Activated CD4-positive, alpha-beta T cell treated with anti-CD3 and anti-CD28 coated beads, Interleukin-2, amount 50 U/mL, for 48 hours (primary cell): ENCODE measurements at places on chromosomes 7 and 10.

- DNase-seq = no peak
Observed at GRCh38 chr10:28169525-28169924, 133.3 kb downstream of the MPP7 start.

- no peak for DNase-seq
Observed at GRCh38 chr7:141866974-141867373, 25.7 kb upstream of the PRSS37 start.

- no peak for DNase-seq
Observed at GRCh38 chr7:134852625-134853024, 73.2 kb downstream of the CALD1 start.

DNA sequence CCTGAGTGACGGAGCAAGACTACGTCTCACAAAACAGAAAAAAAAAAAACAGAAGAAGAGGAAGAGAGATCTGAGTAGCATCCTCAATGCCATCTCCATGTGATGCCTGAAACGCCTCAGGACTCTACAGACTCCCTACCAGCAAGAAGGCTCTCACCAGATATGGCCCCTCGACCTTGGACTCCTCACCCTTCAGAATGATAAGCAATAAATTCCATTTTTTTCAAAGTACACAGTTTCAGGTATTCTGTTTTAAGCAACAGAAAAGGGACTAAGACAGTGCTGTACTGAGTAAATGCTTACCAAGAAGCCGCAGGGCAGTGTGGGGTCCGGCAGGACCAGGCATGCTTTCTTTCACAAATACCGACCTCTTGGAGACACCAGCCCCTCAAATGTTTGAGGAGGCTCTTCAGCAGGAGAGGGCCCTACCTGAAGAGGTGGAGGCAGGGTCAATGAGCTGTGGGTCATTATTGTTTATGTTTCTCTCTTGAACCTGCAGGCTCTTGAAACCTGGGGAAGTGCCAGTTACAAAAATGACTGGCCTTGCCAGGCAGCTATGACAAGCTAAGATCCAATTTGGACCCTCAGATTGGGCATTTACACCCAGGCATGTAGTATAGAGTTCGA is 204.1 kb upstream of the LYZL1 start:
- DNase-seq = no peak

GRCh38 chr7:42747044-42747443 is 164.8 kb downstream of the C7orf25 start:
- no peak for DNase-seq

DNA sequence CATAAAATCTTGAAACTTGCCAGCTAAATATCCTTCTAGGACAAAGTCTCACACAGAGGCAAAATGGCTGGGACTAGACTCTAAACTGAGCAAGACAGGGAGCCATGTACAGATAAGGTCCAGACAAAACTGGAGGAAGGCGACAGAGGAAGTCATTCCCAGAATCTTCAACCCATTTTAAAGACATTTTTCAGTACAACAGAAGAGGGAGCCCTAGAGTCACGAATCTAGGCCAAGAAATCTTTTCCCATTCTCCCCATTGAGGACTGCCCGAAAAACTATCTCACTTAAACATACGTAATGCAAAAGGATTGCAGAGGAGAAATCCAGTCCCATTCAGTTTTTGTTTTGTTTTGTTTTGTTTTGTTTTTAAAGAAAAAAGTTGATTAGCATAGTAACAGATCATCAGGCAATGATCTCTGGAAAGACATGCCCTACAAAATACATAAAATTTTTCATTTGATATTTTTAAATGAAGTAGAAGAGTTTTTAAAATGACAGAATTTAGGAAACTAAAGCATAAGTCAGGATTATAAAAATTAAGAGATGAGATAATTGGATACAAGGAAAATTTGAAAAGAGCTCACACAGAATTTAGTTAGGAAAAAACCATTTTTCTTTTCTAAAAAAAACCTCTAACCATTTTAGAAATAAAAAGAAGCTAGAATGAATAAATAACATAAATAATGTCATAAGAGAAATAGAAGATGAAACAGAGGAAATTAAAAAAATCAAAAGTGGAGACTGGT is 16.9 kb upstream of the PRF1 start:
- DNase-seq = no peak

- DNase-seq = no peak
Observed at GRCh38 chr10:31851216-31851615, 77.4 kb downstream of the ARHGAP12 start.

DNA sequence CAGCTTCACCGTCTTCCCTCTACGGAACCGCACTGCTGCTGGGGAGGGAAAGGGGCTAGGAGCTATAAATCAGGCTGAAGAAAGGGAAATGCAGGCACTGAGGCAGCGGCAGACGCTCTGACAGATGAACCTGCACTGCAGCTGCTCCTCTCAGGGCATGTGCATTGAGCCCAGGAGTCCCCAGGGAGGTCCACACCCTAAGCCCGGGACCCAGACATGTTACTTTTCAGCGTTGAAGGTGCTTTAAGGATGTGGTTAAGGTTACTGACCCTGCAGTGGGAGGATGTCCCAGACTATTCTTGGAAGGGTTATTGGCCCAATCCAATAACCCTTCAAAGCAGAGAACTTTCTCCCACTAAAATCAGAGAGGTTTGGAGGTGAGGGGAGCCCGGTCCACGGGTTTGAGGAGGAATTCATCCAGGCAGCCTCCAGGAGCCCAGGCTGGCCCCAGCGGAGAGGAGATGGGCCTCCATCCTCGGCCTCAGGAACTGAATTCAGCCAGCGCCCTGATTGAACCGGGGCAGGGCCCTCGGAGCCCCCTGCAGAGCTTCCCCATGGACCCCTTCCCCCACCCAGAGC is 75.4 kb downstream of the ADARB2 start:
- DNase-seq = no peak

GRCh38 chr7:93622036-93623033 is 47.8 kb upstream of the CALCR start:
- no peak for DNase-seq

GRCh38 chr10:93422118-93422517 is 60.0 kb downstream of the MYOF start:
- DNase-seq = no peak

DNA sequence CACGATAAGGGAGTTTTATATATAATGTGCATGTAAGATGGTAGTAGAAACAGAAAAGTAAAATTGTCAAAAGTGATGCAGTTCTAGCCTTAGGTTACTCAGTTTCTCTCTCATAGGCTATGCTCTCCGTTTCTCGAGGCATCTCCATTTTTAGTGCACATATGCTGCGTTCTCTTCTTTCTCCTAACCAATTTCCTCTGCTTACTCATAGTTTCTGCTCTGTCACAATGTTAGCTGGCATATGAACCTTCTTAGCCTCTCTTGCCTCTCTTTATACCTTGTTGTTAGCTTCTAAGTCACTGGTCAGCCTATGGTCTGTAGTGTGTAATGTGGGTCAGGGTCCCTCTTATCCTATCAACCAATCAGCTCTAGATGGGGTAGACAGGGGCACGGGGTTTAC is 280.6 kb upstream of the ETV1 start:
- DNase-seq = no peak

- DNase-seq = no peak
Observed at GRCh38 chr10:75015442-75015841, 96.0 kb upstream of the SAMD8 start.

- no peak for DNase-seq
Observed at GRCh38 chr7:151951672-151952338, 4.4 kb upstream of the GALNTL5 start.

GRCh38 chr7:6234384-6234783 is 38.0 kb downstream of the CYTH3 start:
- no peak for DNase-seq

DNA sequence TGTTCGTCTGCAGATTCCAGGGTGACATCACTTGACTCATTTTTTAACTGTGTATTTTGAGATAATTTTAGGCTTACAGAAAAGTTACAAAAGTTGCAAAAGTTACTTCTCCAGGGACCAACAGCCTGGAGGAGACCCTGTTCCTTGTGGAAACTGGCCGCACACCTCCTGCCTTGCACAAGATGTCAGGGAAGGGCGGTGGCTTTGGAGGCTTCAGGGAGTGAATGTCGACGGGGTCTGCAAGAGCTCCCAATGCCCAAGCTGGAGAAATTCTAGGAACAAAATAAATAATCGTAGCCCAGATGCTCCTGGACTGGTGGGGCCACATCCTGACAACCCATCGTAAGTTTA is 62.2 kb upstream of the FAM20C start:
- DNase-seq = no peak

DNA sequence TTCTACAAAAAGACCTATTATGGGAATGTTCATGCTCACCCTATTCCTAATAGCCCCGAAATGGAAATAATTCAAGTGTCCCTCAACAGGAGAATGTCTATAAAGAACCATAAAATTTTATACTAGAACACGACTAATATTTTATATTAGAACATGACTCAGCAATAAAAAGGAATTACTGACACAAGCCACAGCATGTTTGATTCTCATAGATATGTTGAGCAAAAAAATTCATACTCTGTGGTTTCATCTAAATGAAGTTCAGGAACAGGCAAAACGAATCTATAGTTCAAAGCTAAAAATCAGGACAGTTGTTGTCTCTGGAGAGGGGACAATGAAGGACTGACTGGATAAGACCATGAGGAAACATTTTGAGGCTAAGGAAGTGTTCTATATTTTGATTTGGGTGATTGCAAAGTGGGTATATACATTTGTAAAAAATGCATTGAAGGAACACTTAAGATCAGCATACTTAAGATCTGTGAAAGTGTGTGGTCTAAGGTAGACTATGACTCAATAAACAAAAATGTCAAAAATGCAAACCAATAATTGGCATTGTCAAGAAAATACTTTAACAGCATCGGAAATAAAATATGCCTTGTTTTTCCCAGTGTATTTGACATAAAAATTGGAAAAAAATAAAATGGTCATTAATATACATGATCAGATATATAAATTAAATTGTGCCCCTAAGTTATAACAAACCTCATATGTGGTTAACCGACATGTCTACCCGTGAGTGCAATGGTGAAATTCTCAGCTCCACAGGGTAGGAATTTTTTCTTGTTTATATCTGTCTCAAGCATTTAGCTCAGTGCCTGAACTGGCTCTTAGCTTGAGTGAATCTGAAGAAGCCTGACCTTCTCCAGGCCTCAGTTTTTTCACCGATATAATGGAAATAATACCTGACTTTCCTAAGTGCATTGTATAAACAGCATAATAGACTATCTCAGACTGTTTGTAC is 124.9 kb upstream of the CTTNBP2 start:
- no peak for DNase-seq

- DNase-seq = no peak
Observed at GRCh38 chr7:105268511-105269392, 120.0 kb downstream of the SRPK2 start.

DNA sequence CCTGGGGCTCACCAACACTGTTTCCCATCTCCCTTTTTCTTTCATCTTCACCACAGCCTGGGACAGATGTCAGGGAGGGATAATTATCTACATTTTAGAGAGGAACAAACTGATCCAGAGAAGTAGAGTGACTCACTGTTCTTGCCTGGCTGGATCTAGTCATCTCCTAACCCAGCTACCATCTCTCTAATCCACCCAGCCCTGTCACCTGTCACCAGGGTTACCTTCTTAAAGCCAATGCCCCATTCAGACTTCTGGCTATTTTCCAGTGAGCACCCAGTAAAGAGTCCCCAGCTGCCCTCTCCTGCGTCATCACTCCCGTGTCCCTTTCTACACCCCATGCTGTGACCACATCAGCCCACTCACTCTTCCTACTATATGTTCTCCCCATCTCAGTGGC is 68.4 kb upstream of the DUSP5 start:
- no peak for DNase-seq

DNA sequence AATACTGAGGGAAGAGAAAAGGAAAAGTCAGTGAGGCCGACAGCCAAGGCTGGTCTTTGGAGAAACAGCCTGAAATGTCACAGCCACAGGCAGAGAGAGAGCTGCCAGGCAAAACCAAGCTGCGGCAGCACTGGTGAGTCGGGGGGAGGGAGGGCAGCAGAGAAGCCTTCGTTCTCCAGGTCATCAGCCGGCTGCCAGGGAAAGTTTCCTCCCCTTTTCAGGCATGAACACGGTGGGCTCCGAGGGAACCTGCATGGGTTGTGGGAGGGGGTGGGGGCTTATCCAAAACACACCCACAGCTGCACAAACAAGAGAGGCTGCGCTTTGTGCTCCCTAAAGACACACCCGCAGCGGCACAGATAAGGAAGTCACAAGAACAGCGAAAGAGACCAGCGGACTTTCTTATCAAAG is 62.3 kb upstream of the NKX6-2 start:
- DNase-seq = no peak

GRCh38 chr10:61692447-61693010 is 29.8 kb downstream of the CABCOCO1 start:
- DNase-seq = no peak

- peak; percentile 70 for DNase-seq
Observed at GRCh38 chr10:14185316-14186045, 145.2 kb downstream of the FRMD4A start.

GRCh38 chr7:78535655-78536054 is 737.1 kb downstream of the PHTF2 start:
- no peak for DNase-seq

- no peak for DNase-seq
Observed at GRCh38 chr7:77985232-77985973, 186.8 kb downstream of the PHTF2 start.

- DNase-seq = no peak
Observed at GRCh38 chr10:26858707-26859034, 2.1 kb downstream of the ABI1 start.

DNA sequence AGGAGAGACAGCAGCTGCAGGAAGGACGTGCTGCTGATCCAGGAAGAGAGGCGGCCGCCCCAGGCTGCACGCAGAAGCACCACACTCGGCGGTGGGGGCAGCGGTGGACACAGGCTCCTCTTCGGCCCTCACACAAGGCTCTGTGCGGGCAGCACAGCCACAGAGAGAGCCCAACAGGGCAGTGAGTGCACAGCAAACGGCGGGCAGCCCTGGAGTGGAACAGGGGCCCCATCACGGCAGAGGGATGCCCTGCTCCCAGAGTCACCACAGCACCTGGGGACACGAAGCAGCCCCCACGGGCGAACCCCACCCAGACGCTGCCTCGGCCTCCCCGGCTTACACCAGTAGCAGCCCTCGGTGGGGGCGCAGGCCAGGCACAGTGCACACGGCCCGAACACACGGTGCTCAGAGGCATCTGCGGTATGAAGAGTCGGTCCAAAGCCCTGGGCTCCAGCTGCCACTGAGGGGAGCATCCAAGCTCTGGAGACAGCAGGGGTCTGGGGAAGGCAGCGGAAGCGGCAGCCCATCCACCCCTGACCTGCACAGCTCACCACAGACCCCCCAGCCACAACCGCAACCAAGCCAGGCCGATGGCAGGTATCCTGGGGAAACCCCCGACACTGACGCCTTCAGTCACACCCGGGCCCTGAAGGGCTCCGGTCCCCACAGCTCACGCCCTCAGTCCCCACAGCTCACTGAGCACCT is 16.8 kb downstream of the NUDT1 start:
- no peak for DNase-seq
